Activated T-cell treated with anti-CD3 and anti-CD28 coated beads for 24 hours (primary cell): ENCODE measurements at places on chromosomes 2 and 18.

- no peak for DNase-seq
These were observed 17.6 kb downstream of the FN1 start for GRCh38 chr2:215418064-215418963.

- DNase-seq: peak; percentile 12
These were observed 155.1 kb upstream of the RASGRP3 start for GRCh38 chr2:33321236-33321771.

DNA sequence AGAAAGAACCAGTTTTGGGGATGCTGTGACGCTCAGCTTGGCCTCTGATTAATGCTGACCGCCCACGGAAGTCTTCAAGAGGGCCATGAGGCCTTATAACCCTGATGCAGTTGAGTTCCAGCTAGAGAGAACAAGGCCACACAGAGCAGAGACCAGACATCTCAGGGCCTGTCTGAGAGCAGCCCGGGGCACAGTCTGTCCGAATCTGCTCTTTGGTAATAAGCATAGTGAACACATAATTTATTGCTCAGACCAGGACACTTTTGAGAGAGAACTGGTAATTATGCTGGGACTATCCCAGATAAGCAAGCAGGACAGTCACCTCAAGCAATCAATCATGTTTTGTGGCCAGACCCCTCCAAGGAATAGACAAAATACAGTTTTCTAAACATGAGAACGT, 68.5 kb downstream of the STPG4 start:
- DNase-seq: no peak

GRCh38 chr2:76953733-76954347, 568.3 kb downstream of the LRRTM4 start:
- DNase-seq: no peak

DNA sequence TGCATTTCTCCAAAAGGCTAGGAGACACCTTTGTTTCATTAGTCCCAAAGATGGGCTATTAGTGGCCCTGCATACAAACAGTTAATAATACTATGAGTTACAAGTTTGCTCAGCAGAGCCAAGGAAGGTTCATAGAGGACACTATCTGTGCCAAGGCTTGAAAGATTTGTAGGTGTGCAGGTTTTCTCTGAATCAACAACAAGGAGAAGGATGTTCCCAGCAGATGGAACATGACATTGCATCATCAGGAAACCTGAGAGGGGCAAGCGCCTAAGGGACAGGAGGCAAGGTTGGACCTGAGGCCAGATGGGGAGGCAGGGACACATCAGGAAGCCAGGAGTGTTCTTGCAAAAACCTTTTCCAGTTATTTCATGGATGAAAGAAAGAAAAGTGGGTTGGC, 35.4 kb upstream of the STK17B start:
- no peak for DNase-seq

GRCh38 chr2:190822043-190822442, 58.6 kb upstream of the GLS start:
- no peak for DNase-seq

GRCh38 chr2:137435162-137435561, 529.1 kb upstream of the HNMT start:
- no peak for DNase-seq

- DNase-seq: no peak
These were observed 435.2 kb downstream of the ARHGAP15 start for GRCh38 chr2:143564419-143564818.

DNA sequence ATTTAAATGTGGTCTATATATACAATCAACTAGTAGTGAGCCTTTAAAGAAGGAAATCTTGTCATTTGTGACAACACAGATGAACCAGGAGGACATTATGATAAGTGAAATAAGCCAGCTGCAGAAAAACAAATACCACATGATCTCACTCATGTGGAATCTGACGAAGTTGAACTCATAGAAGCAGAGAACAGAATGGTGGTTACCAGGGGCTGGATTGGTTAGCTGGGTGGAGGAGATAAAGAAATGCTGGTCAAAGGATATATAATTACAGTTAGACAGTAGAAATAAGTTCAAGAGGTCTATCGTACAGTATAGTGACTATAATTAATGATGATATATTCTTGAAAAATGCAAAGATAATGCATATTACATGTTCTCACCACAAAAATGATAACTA, 267.9 kb downstream of the FBXO15 start:
- DNase-seq: no peak

DNA sequence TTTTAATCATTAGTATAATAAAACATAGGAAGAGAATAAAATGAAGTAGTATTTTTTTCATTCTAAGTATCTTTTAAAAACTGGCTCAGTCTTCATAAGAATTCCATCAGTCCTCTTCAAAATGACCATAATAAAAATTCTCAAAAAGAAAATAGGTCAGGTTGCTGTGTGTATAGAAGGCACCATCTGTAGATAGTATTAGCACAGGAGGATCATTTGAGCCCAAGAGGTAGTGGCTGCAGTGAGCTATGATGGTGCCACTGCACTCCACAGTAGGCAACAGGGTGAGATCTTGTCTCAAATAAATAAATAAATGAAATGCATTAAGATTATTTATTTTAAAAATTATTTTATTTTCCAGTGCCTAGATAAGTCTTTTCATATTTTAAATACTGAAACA, 475.8 kb downstream of the ZNF804A start:
- DNase-seq: no peak

DNA sequence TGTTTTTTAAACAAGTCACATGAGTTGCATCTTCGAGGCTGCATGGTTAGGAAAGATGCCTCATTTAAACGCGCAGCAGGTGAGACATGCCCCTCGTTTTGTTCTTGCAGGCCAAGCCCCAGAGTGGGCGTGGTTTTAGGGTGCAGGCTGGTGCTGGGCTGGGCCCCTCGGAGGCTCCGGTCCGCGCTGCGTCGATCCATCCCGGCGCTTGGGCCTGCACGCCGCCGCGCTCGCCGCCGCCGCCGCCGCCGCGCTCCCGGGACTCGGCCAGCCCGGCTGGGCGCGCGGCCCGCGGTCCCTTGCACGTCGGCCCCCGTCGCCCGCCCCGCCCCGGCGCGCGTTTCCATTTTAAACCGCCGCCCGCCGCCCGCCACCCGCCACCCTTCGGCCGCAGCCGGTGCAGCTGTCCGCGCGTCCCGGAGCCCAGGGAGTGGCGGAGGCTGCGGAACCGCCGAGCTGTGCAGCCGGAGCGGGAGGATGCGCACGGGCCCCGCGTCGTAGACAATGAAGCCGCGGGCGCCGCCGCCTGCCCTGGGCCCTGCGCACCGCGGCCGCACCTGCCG, 175.5 kb downstream of the AGAP1 start:
- DNase-seq: peak; percentile 7

GRCh38 chr2:233081232-233081730, 21.1 kb downstream of the INPP5D start:
- DNase-seq: no peak

GRCh38 chr2:239262484-239263230, 138.2 kb downstream of the HDAC4 start:
- DNase-seq: no peak

GRCh38 chr2:18522484-18523146, 37.8 kb downstream of the RDH14 start:
- no peak for DNase-seq

DNA sequence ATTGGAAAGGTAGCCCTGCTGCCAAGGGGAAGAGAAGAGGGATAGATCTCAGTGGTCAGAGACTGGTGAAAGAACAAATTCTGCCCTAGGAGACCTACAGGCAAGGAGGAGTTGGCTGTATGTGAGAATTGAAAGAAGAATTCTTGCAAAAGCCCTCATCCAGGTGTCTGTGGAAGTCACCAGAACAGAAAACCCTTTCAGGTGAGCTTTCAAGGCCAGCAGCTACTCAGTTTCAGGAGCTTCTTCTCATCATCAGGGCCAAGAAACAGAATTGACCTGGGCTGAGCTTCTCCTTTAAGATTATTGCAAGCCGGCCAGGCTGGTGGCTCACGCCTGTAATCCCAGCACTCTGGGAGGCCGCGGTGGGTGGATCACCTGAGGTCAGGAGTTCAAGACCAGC, 110.2 kb downstream of the CDK15 start:
- no peak for DNase-seq

DNA sequence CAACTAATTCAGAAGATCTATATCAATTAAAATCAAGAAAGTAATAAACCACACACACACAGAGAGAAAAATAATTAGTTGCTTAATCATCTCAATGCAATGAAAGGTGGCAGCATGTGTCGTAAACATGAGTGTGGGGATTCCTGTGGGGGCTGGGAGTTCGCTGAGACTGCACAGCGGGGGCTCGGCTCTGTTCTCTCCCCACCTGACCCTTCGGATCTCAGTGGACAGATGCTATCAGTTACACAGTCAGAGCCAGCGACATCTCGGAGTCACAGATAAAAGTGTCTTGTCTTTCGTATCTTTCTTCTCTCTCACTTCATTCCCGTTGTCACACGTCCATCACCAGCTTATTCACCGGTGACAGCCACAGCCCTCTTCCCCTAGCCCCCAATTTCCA, 37.1 kb downstream of the COLEC12 start:
- DNase-seq: no peak

- DNase-seq: no peak
These were observed 160.9 kb upstream of the COL3A1 start for GRCh38 chr2:188813315-188813714.

DNA sequence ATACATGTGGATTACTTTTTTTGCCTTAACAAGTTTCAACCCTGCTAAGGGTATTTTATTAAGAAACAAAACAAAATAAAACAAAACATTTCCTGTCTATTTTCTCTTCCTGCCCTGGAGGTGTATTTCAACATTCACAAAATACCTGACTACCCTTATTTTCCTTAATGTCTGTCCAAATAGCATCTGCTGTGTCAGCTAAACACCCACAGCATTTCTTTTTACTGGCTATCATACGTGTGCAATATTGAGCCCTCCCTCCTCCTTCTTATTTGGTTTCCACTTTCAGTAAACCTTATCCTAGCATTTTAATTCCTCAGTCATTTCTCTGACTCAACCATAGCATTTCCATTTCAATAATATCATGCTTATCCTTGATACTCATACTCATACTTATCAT, 1420.0 kb upstream of the ZEB2 start:
- DNase-seq: no peak

- DNase-seq: no peak
These were observed 36.5 kb downstream of the SLC25A52 start for GRCh38 chr18:31723990-31724711.

- no peak for DNase-seq
These were observed 1768.2 kb downstream of the SUCLG1 start for GRCh38 chr2:82690757-82691411.

- no peak for DNase-seq
These were observed 133.7 kb upstream of the ZFP36L2 start for GRCh38 chr2:43360137-43360536.

DNA sequence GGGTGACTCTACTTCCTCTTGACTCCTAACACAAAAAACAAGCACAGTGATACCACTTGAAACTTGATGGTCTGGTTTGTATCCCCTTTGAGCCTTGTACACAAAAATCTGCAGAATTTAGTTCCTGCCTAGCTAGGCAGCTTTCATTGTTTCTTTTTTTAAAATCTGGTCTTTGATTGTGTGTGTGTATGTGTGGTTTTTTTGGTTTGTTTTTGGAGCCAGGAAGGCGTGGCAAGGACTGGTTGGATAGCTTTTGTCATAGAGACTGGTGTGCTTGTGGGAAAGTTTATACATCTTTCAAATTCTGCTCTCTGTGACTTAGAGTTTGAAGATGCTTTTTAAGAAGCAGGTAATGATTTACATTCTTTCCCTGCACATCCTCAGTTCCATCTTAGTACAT, 127.4 kb downstream of the TANC1 start:
- no peak for DNase-seq

DNA sequence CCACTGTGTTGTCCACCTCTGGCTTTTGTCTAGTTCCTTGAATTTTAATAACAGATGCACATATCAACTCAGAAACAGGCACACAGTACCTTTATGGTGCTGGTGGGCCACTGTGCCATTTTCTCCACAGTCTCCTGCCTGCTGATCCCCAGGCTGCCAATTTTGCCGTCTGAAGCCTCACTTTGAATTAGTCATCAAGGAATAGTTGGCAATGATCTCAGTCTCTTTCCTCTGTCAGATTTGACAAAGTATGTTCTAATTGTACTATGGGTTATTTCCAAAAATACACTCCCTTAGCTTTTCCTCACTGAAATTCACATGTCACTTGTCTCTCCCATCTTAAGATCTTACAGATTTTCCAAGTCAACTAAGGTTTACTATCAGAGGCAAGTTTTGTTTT, 140.7 kb downstream of the ZNF516 start:
- no peak for DNase-seq

DNA sequence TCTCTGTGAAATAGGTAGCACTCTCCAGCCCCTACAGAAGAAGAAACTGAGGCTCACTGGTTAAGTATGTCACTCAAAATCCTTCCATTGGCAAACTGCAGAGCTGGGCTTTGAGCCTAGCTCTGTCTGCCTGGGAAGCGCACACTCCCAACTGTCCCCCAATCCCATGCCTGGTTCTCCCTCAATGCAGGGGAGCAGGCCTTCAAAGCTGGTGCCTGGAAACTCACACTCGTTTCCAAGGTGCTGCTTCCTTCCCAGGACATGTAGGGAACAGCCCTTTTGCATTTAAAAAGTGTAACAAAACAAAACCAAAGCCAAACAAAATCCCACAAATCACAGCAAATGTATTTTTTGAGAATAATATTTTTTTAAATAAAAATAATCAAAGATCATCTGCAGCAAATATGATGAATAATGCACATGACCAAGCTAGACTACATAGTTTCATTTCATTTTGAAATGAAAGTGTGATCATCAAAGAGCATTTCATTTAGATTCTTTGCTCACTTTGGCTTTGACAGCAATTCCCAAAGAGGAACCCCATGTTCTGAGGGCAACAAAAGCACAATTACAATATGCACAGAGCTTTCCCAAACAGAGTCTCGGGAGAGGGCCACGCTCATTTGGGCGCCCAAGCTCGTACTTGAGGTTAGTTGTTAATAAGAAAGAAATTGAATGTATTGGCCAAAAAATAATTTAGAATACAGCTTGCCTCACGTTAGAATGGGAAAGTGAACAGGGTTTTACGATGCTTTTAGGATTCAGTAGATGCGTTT, 96.7 kb upstream of the ACKR3 start:
- no peak for DNase-seq

DNA sequence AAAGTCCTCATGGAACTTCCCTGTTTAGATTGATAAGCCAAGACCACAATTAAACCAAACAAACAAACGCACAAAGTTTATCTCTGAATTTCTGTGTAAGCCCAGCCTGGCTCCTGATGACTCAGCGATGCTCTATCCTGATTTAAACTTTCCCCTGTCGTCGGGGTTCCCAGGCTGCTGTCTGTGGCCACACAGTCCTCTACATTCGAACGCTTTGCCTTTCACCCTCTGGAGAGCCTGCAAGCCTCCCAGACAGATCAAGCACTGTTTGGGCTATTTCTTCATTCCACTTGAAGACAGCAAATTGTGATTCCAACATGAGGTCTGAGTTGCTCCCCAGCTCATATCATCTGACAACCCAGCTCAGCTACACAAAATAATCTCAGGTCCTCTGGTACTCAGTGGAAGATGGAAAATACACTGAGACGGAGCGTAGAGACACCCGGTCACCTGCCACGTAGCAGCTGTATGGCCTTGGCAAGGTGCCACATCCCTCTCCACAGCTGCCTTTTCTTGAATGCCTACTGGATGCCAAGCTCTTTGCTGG, 51.2 kb downstream of the CYRIA start:
- DNase-seq: no peak

- no peak for DNase-seq
These were observed 17.2 kb upstream of the GYPC start for GRCh38 chr2:126638746-126639145.
